Forelimb muscle (tissue), 1 donor: ENCODE measurements at places on chromosomes 11 and 22.

DNA sequence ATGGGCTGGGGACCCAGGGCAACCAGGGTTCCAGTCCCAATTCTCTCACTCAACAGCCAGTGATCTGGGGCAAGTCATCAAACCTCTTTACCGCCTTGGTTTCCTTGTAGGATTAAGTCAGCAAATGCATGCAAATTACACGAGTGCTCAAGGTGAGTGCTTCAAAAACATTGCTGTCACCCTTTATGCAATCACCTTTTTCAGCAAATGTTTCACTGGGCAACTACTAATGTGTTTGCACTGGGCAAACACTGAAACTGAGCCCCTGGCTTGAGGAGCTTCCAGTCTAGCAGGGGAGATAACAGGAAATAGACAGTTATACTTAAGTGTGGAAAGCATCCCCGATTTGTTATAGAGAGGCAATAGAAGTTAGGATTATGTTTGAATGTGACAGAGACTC lies 37.7 kb upstream of the DMC1 start:
- DNase-seq, result no peak

GRCh38 chr22:35443338-35443737 lies 43.4 kb downstream of the MCM5 start:
- DNase-seq, result no peak

DNA sequence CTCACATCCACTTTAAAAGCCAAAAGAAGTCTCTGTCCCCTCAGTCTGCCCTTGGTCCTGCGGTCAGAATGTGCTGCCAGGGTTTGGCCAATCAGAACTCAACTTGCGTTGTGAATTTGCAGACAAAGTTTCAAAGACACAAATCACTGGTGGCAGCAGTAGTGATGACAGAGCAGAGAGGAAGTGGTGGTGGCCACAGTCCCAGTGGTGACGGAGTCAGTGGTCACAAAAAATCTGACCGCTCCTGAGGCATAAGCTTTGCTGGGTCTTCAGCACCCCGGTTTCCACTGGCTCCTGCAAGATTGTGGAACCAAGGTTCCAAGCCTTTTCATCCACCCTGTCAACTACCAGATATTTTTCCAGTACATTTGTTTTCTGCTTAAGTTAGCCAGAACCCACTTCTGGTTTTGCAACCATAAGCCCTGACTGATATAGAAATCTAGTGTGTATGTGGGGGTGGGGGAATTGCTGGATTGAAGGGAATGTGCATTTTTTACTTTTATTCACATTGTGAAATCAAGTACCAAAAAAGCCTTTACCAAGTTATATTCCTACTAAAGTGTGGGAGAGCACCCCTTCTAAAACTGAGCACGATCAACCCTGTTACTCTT lies 112.3 kb downstream of the TMPRSS5 start:
- DNase-seq, result no peak

DNA sequence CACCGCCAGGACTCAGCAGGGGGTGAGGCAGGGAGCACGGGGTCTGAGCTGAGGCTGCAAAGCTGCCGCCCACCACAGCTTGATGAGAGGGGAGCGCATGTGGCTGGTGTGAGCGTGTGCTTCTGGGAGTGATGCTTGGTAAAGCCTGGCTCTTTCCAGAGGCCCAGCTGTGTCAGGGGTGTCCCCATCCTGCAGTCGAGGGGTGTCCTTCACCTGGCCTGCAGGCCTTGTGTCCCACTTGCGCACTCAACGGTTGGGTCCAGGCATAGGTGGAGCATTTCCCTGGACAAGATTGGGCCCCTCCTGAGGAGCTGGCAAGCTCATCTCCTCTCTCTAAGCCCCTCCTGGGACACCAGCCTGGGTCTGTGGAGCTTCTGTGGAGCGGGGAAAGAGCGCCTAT lies 273.9 kb downstream of the TBC1D22A start:
- no peak for DNase-seq

GRCh38 chr11:115642660-115643059 lies 138.4 kb upstream of the CADM1 start:
- DNase-seq, result no peak

DNA sequence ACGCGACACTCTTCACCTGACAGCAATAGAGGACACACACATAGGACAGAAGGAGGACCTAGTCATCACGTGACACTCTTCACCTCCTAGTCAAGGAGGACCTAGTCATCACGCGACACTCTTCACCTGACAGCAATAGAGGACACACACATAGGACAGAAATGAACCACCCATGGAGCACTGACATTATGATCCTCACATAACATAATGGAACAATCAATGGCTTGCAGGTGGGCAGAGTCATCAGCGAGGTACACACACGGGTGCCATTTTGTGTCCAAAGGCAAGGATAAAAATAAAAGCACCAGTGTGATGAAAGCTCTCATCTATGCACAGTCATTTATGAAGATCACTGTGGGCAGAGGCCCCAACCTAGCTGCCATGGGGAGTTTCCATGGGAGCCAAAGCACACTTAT lies 354.7 kb downstream of the LARGE1 start:
- DNase-seq, result no peak

DNA sequence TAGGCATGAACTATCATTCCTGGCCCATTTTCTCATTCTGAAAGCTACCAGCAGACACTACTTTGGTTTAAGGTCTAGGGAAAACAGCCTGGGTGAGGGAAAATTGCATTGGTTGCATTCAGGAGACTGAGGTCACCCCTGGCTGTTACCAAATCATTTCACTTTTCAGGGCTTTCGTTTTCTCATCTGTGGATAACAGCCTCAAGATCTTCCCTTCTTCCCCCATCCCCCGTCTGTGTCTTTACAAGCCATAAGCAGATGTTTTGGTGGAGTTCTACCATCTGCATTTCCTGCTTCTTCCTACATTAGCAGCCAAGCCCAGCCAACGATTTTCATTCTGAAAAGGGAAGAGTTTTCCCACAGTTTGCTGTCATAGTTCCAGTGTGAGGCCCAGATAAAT lies 130.4 kb downstream of the HIPK3 start:
- DNase-seq, result no peak
